Left ventricle myocardium inferior (tissue), 1 donor: ENCODE measurements at places on chromosomes 5 and 9. TPM values are rescaled to one million over a fixed set of nuclear protein-coding genes. Genes with fewer than 3 reads are reported as not detected.

The GBGT1 gene
- total RNA-seq, result 6.3 TPM

The SPAAR gene
- 6.5 TPM for total RNA-seq

The CCDC192 gene
- not detected for total RNA-seq

The FBP2 gene
- total RNA-seq, result 0.33 TPM

The CDKN2B gene
- 0.82 TPM for total RNA-seq

The WDR55 gene
- total RNA-seq, result 11.4 TPM

The FBXL7 gene
- total RNA-seq, result 27.7 TPM

The LRRC14B gene
- 93.4 TPM for total RNA-seq

The PGM5 gene
- total RNA-seq, result 190 TPM

The CCDC180 gene
- 2.4 TPM for total RNA-seq

The ADGRV1 gene
- not detected for total RNA-seq

The PHPT1 gene
- total RNA-seq, result 349 TPM

The FCHSD1 gene
- 4.7 TPM for total RNA-seq

The STRBP gene
- total RNA-seq, result 26.4 TPM

The PLAC8L1 gene
- 0.49 TPM for total RNA-seq

The SHOC1 gene
- total RNA-seq, result not detected

The MBLAC2 gene
- 3.6 TPM for total RNA-seq

The PCA3 gene
- not detected for total RNA-seq

The NANS gene
- total RNA-seq, result 38.6 TPM

The SOHLH1 gene
- total RNA-seq, result not detected

The FGD3 gene
- total RNA-seq, result 1.8 TPM

The PPIC gene
- 47.5 TPM for total RNA-seq

The SH3TC2 gene
- 9.4 TPM for total RNA-seq

The OTP gene
- not detected for total RNA-seq

The PAXX gene
- total RNA-seq, result 19.8 TPM

The FREM1 gene
- total RNA-seq, result 3.0 TPM
